Activated naive CD4-positive, alpha-beta T cell treated with anti-CD3 and anti-CD28 coated beads, Interleukin-2, amount 50 U/mL, for 72 hours (primary cell): ENCODE measurements at places on chromosomes 3 and 15.

GRCh38 chr3:179646177-179646576 is 6.7 kb upstream of the USP13 start:
- DNase-seq, result no peak

GRCh38 chr3:25527801-25528200 is 99.7 kb downstream of the RARB start:
- DNase-seq, result no peak

- DNase-seq, result no peak
These were observed 221.3 kb downstream of the DTWD1 start for GRCh38 chr15:49842031-49842730.

DNA sequence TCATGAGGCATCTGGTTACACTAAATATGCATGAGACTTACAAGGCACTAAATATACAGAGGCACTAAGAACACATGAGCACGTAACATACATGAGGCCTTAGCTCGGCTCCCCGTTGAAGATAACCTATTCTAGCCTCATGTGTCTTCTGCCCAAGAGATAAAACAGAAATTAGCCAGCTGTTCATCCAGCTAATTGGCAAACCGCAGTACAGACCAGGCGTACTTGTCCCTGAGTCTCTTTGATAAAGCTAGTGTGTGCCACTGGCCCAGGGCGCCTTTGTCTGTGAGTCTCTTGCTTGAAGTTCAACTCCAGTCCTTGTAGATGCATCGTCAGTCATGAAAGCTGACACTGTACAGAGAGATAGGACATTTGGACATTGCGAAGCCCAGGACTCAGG is 121.9 kb upstream of the SPATA12 start:
- DNase-seq, result no peak

DNA sequence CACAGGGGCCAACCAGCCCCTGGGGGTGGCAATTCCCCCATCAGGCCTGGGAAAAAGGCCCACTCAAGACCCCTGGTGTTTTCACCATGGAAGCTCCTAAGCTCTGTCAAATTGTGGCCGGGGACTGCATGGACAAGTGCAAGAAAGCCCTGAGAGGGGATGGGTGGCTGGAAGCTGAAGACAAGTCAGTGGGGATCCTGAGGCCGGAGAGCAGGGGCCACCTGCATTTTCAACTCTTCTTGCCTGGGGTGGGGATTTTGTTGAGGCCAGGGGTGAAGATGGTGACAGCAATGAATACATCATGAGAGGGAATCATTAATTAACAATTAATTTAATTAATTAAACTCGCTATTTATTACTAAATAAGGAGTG is 33.9 kb downstream of the FEM1B start:
- no peak for DNase-seq

DNA sequence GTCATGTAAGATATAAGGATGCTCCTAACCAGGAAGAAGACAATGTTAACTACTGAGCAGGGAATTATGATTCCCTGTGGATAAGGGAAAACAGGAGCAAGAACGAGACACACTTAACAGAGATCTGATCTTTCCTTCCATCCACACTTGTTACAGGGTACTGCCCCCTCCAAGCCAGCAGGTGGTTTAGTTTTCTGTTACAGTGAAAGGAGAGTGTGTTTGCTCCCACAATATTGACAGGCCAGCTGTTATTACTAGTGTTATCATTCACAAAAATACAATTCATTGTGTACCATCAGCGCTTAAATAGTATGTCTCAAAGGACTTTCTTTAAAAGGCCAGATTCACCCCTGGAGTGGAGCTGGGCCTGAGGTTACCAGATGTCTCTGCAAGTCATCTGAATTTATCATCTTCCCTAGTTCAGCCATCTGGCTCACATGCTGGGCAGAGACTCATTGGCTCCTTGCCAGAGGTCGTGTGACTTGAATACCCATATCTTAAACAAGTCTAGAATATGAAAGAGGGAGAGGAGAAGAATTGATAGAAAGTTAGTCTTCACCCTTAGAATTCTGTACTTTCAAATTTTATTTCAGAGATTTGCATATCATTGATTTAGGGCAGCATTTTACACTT is 16.8 kb upstream of the FMN1 start:
- DNase-seq, result no peak

DNA sequence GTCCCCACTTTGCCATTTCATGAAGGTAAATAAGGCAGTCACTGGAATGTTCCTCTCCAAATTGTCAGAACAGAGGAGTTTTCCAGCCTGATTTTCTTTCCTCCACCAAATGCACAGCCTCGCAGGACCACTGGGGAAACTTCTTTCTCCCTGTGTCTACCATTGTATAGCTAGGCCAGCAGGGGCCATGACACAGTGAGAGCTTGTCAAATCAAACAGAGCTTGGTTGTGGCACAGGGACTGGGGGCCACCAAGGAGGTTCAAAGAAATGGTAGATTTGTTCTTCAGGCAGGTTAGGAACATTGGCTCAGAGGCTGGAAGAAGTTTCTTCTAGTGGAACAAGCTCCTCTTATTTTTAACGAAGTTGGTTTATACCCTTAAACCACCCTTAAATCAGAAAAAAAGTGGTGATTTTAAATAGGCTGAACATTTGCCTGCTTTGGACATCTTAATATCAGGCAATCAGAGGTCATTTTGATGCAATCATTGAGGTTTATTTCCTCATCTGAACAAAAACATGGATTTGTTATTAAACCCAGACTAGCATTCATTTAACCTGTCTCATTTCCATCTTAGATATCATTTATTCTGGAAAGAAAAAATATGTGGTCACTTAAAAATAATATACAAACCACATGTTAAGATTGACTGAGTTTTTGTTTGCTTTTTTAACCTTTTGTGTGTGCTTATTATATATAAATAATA is 105.6 kb downstream of the GTPBP8 start:
- no peak for DNase-seq

DNA sequence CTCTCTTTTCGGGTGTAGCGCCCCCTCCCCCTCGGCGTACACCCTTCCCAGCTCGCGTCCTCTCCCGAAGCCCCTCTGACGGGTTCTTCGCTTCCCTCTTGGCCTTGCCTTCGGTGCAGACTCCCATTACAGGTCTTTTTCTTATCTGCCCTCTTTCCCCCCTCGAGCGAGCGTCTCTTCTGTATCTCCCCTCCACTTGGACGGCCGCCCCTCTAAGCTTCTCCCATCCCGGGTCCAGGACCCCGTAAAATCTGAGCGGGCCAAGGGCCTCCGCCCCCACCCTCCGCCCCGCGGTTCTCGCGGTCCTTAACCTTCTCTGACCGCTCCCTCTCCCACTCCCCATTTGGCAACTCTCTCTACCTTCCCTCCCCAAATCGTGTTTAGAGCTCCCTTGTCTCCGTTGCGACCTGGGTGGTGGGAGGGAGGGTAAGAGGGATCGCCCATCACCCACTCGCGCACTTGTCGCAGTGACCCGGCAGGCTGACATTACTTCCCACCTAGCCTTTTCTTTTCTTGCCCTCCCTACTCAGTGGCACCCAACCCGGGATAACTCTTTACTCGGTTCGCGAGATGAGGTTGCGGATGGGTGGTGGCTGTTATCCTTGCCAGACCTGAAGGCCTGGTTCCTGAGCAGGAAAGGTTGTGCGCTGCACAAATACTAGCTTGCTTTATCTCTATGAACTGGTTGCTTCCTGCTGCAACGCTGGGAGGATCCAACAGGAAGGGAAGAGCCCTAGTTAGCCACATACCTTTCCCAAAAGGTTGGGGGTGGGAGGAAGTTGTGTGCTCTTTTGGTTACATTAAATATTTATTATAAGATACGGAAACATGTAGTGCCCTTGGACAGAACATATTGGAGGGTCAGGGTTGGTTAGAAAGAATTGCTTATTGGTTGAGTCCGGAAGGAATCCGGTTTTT is 922 bp downstream of the RAB11A start:
- no peak for DNase-seq

DNA sequence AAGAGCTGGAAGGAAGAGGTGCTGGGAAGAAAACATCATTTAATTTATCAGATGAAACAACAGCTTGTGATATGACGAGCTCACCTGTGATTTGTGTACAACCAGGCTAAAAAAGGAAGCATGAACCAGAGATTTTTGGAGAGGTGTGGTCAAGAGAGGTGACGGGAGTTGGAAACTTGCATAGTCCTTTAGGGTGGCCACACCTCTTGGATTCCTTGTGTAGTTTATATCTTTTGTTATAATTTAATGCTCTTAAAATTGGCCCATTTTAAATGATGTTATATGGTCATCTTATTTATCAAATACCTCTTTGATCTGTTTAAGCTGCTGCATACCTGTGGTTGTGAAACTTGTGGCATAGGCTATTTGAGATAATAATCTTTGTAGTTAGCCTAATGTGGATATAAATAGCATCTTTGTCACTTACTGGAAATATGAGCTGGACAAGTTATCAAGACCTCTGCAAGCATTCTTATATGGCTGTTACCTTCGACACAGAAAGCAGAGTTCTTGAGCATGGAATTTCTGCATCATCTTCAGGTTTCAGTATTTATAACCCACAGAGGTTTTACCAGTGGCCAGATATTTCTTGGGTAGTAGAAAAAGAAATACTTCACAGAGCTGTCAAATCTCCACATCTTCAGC is 49.1 kb downstream of the IL1RAP start:
- DNase-seq, result no peak

GRCh38 chr15:63999177-63999576 is 47.1 kb downstream of the DAPK2 start:
- DNase-seq, result no peak

DNA sequence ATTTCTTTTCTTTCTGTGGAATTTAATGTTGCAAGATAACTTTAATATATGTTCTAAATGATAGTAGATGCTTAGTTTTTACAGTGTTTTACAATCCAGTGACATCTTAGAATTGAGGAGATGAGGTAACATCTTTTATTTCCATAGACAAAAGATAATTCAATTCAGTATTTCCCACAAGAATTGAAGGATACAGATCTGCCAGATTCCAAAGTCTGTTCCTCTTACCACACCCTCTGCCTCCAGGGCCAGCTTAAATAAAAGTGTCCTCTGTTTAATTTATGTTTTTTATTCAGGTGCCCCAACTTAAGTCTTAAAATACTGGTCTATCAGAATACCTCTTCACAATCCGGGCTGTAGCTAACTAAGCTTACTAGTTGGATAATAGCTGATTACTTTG is 6.5 kb downstream of the STT3B start:
- DNase-seq, result no peak

DNA sequence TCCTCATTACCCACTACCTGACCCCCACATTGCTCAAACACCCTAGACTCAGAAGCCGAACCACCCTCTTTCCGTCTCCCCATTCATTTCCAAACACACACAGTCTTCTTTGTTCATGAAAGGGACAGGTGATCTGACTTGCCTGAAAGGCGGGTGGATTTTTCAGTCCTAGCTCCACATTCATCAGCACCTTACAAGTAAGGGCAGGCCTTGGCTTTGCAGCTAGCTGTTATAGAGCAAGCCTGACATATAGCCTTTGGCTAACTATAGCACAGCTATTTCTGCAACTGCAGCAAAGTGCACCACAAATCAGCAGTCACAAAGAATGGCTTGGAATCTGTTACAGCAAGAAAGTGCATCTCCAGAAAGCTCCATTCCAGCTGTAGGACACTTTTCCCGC is 139.8 kb downstream of the XXYLT1 start:
- no peak for DNase-seq

DNA sequence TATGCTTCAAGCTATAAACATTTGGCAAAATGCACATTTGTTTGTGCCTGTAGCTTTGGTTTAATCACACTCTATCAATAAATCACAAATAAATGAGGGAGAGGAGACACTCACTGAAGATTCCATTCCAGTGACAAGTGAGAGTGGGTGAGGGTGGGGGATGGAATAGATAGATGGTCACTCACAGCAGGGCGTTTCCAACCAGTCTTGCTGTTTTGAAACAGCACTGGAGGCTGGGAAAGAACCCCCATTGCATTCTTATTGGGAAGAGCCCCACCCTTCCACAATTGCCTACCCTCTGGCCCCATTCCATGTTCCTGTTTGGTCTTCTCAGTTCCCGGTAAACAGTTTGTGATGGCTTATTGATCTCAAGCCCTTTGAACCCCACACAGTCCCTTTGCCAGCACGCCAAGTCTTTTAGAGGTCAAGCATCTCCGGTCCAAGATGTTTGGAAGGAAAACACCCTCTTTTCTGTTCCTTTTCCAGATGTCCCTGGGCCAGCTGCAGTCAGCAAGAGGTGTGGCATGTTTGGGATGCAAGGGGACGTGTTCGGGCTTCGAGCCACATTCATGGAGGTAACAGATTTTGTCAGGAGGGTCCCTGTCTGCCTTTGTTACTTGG is 30.7 kb downstream of the LMCD1 start:
- no peak for DNase-seq

GRCh38 chr15:23912191-23912590 is 225.1 kb upstream of the NDN start:
- DNase-seq, result no peak

DNA sequence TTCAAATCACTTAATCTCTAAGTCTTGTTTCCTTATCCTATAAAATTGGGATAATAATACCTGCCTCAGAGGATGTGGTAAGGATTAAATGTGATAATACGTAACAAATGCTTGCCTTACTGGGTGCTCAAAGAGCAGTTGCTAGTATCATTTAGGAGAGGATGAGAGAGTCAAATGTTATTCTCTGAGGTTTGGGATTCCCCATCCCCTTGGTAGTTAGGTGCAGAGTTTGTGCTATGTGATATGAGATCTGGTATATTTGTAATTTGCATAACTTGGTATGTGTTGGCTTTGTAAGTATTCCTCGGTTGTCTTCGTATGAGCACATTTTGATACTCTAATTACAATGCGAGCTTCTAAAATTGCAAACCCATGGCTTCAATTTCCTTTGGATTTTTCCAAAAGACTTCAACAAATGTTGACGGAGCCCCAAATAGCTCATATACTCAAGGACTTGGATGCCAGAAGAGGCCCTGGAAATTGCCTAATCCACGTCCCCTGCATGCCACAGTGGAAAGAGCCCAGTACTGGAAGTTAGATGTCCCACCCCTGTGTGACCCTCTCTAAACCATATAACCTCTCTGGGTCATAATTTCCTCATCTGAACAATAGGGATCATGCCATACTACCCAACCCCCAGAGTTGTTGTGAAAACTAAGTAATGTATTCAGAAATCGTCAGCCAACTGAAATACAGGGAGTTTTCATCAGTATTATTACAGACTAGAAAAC is 85.0 kb downstream of the FBN1 start:
- DNase-seq, result no peak

DNA sequence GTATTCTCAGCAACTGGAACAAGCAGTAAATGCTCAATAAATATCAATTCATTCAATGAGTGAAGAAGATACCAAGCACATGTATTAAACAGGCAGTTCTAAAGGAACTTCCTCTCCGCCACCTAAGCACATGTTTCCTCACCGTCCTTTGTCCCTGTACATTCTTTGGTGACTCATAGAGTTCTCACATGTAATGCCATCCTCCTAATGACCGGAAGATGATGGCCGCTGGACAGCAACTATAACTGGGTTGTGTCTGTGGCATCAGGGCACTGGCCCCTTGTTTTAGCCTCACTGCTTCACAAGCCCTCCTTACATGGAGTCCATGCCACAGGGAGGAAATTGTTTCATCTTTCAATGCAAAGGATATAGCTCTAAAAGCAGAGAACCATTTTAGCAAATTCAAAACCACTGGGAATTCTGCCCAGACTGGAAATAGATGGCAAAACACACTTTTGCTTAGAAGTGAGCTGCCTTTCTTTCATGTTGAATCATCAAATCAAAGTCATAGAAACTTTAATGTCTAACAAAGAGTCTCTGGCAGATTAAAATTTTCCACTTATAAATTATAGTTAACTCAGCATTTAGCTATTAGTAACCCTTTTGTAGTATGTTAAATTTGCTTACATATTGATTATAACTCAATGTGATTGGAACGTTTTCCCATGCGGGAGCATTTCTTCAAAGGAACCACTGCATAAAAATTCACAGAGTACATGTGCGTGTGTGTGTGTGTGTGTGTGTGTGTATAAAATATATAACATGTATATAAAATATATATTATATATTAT is 74.1 kb downstream of the GAP43 start:
- no peak for DNase-seq
